ENCODE measurements at places on chromosomes 5 and 9.
A peak's percentile ranks its signal among the peaks of the same experiment; 100 is the strongest.

DNA sequence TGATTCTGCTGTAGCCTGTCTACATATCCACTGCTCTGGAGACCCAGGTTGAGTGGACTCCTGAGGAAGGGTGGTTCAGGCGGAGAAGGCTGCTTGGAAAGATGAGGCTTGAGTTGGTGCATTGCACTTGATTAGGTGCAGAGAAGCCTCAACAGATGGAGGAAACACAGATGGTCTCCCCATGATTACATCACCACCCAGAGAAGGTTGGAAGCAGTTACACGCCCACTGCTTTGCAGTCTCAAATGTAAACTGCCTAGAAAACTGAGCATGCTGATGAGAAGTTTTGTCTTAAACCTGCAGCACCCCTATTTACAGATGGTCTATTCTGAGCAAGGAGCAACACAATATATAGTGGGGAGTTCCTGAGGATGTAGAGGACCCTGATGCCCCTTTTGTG lies 266.6 kb downstream of the PIK3R1 start:
- no peak for DNase-seq

DNA sequence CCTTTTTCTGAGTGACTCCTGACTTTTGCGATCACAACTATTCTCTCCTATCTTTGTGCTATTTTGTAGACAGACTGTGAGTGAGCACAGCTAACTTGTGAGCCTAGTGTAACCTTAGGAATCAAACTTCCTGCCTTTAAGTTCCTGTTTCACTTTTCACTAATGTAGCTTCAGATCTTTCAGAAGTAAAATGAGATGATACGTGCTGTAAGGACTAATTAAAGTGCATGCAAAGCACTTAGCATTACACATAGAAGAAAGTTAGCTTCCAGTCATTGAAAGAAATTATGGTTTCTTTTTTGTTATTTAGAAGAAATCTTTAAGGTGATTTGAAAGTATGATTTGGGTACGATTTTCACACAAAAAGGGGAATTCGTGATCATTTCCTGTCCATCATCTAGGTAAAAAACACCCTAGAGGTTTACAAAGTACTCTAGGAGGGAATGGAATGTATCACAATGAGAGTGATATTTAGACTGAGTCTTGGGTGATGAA lies 122.7 kb downstream of the ST8SIA4 start:
- DNase-seq = no peak

GRCh38 chr9:18261181-18261580 lies 212.8 kb upstream of the ADAMTSL1 start:
- DNase-seq = no peak

DNA sequence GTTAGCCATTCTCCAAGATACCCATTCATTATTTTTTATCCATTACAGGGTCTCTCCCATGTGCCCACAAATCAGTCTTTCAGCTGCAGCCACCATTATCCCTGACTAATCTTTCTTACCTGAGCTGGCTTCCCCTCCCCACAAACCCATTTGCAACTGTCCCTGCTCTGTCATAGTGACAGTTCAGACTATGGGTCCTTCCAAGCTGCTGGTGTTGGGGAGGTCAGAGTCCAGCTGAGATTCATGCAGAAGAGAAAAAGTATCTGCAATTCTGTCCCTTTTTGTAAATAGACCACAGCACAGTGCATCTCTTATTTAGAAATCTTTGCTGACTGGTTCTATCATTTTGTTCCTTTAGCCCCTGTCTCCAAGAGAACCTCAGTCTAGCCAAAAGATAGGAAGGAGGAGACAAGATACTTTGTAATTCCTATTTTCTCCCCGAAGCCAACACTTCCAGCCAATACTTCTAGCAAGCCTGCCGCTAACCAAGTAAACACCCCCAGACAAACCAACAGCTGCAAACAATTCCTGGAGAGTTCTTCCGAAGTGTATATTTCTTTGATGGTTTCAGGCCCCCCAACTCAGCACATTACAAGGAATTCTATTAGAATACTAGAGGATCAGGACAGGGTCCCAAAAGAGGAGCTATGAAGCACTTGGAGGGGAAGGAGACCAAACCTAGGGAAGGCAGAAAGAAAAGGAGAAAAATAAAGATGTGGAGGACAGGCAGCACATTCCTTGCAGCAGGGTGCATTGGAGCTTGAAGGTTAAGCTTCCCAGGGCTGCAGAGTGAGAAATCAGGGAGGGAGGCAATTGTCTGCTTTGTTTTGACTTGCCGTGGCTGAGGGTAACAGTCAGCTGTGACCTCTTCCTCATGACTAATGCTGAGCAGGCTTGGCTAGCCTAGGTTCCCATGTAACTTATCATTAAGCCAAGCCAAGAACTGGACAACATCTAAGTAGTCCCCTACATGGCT lies 148.5 kb downstream of the SGCD start:
- DNase-seq = no peak

DNA sequence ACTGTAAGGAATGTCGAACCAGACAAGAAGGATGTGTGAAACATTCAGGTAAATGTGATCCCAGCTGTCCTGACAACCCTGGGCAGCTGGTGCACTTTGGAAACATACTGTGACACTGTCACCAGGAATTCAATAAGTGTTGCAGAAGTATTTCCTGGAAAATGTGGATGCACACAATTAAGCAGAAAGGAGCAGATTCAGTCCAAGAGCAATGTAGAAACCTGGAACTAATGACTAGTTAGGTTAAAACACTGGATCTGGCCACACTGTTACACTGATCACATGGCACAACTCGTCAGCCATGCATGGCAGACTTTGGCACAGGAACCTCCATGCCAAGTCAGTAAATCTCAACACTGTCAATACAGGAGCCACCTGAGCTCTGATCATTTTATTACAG lies 109.0 kb downstream of the FAM174A start:
- no peak for DNase-seq

GRCh38 chr5:80161165-80161564 lies 94.7 kb downstream of the SERINC5 start:
- DNase-seq = no peak

DNA sequence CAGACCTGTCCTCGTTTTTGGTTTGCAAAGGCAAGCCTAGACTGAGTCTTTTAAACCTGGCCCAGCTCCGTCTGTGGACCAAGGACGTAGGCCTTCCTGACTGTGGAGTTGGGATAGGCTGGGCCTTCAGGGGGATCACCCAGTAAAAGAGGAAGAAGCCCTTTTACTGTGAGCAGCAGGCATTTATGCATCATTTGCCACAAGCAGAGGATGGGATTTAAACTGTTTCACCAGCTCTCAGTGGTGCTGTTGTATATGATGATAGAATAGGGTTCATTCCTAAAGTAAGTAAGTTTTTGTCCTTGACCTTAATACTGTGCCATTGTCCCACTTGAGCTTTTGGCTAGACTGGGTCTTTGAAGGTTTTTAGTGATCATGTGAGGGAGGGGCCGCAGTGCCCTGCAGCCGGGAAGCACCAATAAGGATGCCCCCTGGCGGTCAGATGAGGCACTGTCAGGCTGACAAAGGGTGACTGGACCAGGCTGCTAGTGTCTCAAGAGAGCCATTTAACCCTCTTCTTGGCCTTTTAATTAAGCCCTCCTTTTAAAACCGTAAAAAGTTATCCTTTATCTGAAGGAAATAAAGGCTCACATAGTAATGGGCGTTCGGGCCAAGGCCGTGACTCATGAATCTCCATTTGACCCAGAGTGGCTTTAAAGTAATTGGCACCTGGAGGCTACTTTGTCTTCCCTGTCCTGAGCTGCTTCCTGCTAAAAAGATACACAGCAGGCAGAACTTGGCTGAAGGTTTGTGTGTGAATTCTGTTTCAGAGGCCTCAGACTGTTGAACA lies 74.0 kb downstream of the UBAP1 start:
- DNase-seq = peak; percentile 81

GRCh38 chr9:129524582-129525270 lies 96.2 kb downstream of the C9orf50 start:
- DNase-seq = no peak

- no peak for DNase-seq
These were observed 186.5 kb downstream of the CHSY3 start for GRCh38 chr5:130090569-130091270.

DNA sequence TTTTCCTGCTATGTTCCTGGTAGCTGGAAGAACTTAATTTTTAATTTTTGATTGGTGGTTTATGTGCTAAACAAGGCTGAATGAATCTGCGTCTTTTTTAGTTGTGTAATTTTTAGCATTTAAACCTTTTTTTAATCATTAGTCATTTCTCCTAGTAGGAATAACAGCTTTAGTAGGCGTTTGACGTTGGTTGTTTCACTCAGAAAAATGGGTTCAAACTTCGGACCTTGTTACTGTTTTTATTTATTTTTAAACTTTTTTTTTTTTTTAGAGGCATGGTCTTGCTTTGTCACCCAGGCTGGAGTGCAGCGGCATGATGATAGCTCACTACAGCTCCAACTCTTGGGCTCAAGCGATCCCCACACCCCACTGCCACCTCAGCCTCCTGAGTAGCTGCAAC lies 12.9 kb downstream of the SFXN1 start:
- no peak for DNase-seq

- no peak for DNase-seq
These were observed 48.8 kb upstream of the GOLPH3 start for GRCh38 chr5:32222723-32223470.

- DNase-seq = peak; percentile 95
These were observed 59.7 kb upstream of the TRPC7 start for GRCh38 chr5:136424835-136425584.

- DNase-seq = no peak
These were observed 42.5 kb downstream of the GTF3C4 start for GRCh38 chr9:132712753-132713152.

GRCh38 chr9:130946766-130947617 lies 7.9 kb upstream of the FIBCD1 start:
- no peak for DNase-seq

DNA sequence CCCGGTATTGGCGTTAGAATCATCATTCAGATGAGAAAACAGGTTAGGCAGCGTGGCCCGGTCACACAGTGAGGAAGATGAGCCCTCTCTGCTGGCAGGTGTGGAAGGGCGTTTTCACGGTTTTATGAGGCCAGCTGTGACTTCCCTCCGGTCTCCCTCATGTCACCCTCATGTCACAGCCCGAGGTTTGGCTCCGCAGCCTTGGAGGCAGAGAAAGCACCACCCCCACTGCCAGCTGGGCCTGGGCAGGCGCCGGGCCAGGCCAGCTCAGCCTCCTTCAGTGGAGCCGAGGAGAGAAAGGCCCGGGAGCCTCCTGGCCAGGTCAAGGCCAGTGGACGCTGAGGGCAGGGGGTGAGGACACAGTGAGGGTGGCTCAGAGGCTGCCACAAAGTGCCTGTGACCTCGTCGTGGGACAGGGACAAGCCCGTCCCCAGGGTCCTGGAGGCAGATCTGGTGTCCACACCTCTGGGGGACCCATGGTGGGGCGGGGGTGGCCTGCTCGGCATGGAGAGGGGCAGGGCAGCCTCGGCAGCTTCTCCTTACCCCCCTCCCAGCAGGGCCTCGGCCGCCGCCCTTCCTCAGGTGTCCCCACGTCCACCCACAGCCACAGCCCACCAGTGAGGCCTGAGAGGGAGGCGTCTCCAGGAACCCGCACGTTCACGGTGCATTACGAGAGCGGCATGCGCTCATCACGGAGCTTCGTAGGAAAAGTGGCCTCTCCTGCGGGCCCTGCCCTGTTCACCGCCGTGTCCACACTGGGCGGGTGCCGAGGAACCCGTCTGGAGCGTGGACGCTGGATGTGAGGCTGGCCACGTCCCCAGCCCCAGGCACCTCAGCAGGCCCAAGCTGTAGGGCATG lies 32.2 kb downstream of the EXD3 start:
- DNase-seq = no peak

DNA sequence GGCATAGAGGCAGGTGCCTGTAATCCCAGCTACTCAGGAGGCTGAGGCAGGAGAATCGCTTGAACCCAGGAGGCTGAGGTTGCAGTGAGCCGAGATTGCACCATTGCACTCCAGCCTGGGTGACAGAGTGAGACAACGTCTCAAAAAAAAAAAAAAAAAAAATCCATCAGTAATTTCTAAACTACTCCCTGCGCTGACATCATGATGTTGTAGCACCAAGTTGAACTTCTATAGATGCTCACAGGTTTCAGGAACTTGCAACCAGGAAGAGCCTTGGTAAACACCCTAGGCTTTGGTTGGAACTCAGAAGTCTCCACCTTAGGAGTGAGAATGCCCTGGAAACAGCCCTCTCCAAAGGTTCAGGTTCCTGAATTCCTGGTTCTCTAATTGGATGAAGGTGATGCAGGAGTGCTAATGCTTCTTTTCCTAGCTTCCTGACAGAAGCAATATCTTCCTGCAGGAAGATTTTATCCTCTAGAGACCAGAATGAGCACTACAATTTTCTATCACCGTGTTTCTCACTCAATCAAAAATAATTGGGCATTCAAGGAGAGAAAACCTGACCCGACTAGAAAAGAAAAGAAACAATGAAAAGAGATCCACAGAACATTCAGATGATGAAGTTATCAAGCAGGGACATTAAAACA lies 469.6 kb downstream of the GADD45G start:
- no peak for DNase-seq

GRCh38 chr5:1668141-1668721 lies 131.4 kb downstream of the MRPL36 start:
- peak; percentile 53 for DNase-seq

GRCh38 chr5:132684491-132684890 lies 10.7 kb downstream of the IL4 start:
- no peak for DNase-seq

- no peak for DNase-seq
These were observed 244.7 kb downstream of the ICE1 start for GRCh38 chr5:5667136-5667554.

DNA sequence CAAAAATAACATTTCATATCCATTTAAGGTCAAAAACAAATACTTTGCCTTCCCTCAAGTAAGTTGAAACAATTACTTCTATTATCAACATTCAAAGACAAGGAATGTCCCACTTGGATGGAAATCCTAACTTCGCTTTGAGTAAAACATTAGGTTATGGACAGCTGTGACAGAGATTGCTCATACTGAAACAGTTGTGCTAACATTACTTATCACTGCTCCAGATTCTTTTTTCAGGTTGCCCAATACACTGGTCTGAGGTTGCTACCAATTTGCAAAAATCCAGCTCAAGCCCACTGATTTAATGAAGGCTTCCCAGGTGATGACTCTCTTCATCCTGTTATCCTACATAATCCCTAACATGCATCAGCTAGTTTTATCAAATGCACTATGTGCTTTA lies 98.3 kb downstream of the UBAP2 start:
- no peak for DNase-seq

DNA sequence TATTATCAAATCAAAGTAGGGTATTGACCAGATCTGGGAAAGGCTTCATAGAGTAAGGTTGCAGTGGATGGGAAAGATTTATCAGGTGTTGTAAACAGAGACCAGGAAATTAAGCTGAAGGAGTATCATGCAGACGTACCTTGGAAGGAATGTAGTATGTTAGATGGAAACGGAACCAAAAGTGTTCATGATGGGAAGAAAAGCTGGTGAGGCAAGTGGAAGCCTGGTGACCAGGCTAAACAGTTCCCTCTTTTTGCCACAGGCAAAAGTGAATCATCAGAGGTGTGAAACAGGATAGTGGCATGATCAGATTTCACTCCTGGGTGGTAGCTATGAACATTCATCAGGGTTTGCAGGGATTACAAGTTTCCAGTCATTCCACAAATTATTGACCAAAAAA lies 780.1 kb upstream of the DMAC1 start:
- DNase-seq = no peak

- DNase-seq = no peak
These were observed 19.5 kb upstream of the NSMF start for GRCh38 chr9:137478613-137478961.

- DNase-seq = no peak
These were observed 119.0 kb downstream of the ENTREP1 start for GRCh38 chr9:69444021-69444420.
